ENCODE measurements at places on chromosomes 5 and 9.

- DNase-seq: no peak
Measured at GRCh38 chr9:32395510-32396216, 11.2 kb downstream of the ACO1 start.

DNA sequence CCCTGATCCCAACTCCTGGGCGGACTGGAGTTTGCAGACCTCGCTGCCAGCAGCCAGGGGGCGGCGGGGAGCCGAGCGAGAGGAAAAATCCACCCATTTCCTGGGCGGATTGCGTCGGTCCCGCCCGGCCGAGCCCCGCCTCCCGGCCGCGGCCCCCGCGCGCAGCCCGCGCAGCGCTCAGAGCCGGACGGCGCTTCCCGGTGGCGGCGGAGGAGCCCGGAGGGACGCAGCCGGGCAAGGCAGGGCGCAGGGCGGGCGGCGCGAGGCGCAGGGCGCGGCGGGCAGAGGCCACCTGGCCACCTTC, at the start of gene OLFM1:
OLFM1 (plus strand) TSS at position 180 of the 304 bp plus-strand sequence. CDS start 322 bp downstream, outside the sequence.
- no peak for DNase-seq

DNA sequence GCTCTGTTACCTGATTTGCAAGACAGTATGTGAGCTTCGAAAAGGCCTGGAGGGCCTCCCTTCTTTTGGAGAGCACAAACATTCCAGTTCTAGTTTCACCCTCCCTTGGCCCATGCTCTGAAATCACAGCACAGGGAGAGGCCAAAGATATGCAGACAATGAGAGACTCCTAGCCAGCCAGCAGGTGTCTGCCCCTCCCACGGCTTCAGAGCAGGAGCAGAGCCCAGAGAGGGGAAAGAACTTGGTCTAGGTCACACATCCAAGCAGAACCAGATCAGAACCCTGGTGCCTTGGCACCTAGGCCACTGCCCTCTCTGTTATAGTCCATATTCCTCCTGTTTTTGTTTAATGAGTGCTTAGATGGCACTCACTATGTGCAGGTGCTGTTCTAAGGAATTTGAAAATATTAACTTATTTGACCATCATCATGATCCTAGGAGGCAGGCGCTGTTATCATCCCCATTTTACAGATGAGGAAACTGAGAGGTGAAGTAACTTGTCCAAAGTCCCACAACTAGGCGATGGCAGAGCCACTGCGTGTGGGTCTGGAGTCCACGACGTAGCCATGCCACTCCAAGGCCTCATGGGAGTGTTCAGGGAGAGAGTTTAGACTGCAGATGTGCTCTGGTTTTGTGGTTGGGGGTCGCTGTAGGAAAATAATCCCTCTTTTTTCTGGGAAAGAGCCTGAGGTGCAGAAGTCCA, 27.2 kb downstream of the TMOD1 start:
- no peak for DNase-seq

GRCh38 chr5:369151-369868, 47.8 kb downstream of the AHRR start:
- DNase-seq: peak; percentile 61
